HFFc6 (cell line): ENCODE measurements at places on chromosomes 6 and 20.

DNA sequence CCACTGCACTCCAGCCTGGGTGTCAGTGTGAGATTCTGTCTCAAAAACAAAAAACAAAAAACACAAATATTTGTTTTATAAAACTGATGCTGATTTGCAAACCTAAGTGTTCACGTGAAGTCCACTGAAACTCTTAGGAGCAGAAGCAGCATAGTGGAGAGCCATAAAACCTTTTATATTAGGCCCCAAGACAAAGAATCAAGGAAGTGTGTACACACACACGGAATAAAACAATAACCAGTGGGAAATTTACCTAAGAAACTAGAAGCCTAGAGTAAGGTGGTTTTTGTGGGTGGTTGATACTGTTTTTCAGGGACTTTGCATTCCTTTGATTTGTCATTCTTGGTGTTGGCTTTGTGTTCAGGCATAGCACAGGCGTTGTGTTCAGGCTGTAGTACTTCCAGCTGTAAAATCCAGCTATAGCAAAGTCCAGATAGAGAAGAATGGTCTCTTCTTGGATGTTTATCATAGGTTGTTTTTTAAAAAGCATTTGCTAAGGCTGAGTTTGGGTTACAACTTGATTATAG lies 61.3 kb downstream of the ATRN start:
- DNase-seq: no peak

DNA sequence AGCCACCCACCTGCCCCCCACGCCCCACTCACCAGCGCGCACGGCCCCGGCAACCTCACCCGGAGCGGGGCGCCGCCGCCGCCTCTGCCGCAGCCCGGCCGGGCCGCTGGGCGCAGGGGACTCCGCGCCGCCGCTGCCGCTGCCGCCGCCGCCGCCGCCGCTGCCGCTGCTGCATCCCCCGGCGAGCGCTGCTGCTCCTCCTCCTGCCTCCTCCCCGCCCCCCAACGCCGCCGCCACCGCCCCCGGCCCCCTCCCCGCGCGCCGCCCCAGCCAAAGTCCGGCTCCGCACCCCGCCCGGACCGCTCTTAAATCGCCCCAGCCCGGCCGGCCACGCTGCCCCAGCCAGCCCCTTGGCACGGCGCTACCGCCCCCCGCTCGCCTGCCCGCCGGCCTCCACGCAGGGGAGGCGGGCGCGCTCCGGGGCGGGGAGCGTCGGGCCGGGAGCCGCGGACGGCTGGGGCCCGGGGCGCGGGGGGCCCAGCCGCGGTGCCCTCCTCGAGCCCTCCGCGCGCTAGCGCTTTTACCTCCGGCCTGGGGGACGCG lies at the start of gene SULF2:
SULF2 (minus strand) TSS at position 171 of the 543 bp plus-strand sequence. CDS start 28,118 bp downstream, outside the sequence.
- no peak for DNase-seq

- DNase-seq: no peak
Observed at GRCh38 chr6:135939208-135939591, 87.7 kb downstream of the PDE7B start.

- DNase-seq: no peak
Observed at GRCh38 chr6:11780097-11780428, 1.5 kb upstream of the ADTRP start.

DNA sequence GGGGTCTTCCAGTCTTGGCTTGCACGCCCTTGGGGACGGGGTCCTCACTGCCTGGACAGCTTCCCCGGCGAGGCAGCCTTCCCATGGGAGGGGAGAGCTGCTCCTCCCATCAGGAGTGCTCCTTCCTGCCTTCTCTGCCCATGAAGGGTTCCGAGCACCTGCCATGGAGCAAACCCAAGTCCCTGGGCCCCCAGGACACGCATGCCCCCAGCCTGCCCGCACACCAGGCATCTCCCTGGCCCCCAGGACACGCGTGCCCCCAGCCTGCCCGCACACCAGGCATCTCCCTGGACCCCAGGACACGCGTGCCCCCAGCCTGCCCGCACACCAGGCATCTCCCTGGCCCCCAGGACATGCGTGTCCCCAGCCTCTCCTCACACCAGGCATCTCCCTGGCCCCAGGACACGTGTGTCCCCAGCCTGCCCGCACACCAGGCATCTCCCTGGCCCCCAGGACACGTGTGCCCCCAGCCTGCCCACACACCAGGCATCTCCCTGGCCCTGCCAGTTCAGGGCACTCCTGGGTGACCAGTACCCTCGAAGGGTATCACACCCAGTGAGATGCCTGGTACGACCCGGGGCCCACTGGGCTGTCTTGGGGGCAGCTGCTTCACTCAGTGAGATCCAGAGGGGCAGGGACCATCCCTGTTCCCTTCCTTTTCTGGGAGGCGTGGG lies 21.7 kb downstream of the COL20A1 start:
- no peak for DNase-seq

DNA sequence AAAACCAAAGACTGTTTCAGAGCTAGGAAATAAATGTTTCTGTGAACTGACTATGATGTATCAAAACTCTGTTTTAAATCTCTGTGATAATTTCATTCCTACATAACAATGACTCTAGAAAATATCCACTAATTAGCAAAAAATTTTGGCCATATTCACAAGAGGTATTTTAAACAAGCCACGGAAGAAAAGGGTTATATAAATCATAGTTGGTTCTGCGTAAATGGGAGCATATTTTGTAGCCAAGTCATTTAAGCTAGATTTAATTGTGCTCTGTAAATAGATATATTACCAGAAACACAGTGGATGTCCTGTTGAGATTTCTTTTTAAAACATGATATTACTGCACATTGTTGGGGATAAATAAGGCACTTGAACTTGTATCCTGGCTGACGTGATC lies 416.5 kb upstream of the PLCB4 start:
- no peak for DNase-seq
